ENCODE measurements at places on chromosomes 5 and 9. TPM values are rescaled to one million over a fixed set of nuclear protein-coding genes. Genes with fewer than 3 reads are reported as not detected.

The GFI1B gene
- total RNA-seq: not detected

The C9 gene
- not detected for total RNA-seq

The ANKRD18A gene
- total RNA-seq: not detected

The FOXI1 gene
- not detected for total RNA-seq

The SLC36A2 gene
- not detected for total RNA-seq

The ARID3C gene
- total RNA-seq: 0.36 TPM

The CRB2 gene
- not detected for total RNA-seq

The RNF183 gene
- total RNA-seq: not detected

The DBH gene
- total RNA-seq: not detected

The RNF14 gene
- 135 TPM for total RNA-seq

The NDUFA8 gene
- total RNA-seq: 37.6 TPM

The DOCK2 gene
- 1.5 TPM for total RNA-seq

The TAF11L5 gene
- total RNA-seq: not detected

The NR2F1-AS1 gene
- total RNA-seq: 10.7 TPM

The VAV2 gene
- 26.5 TPM for total RNA-seq

The TSPAN17 gene
- total RNA-seq: 40.4 TPM

The SHOC1 gene
- total RNA-seq: under 0.01 TPM

The RMRP gene
- 22,749 TPM for total RNA-seq

The WNT8A gene
- total RNA-seq: not detected

The FCN2 gene
- total RNA-seq: not detected

The ZDHHC11 gene
- 2.9 TPM for total RNA-seq

The PAX5 gene
- total RNA-seq: not detected

The TRIM7 gene
- 1.2 TPM for total RNA-seq

The RANBP3L gene
- 0.07 TPM for total RNA-seq

The CER1 gene
- not detected for total RNA-seq

The ITGA2 gene
- total RNA-seq: 167 TPM

Data from smooth muscle cell of the pulmonary artery (primary cell).